Foreskin fibroblast (primary cell): ENCODE measurements at places on chromosomes 2 and 18.

- DNase-seq: no peak
These were observed 42.3 kb downstream of the FAM124B start for GRCh38 chr2:224359569-224359968.

- peak; percentile 67 for DNase-seq
These were observed 32.6 kb downstream of the MARCHF4 start for GRCh38 chr2:216339456-216340279.

DNA sequence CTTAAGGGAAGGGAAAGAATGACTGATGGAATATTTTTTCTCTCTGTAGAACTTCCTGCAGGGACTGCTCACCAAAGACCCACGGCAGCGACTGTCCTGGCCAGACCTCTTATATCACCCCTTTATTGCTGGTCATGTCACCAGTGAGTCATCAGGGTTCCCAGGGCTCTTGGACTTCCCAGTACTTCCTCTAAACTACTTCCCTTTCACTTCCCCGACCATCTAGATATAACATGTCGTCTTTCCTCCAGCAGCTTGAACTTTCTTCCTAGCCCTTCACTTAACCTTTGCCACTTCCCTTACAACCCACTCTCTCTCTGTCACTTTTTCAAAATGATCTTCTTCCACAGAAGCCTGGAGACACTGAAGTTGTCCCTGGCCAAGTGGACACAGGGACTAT, 7.2 kb downstream of the STK36 start:
- DNase-seq: peak; percentile 40

- DNase-seq: no peak
These were observed 22.6 kb upstream of the TBC1D8 start for GRCh38 chr2:101173707-101174295.

DNA sequence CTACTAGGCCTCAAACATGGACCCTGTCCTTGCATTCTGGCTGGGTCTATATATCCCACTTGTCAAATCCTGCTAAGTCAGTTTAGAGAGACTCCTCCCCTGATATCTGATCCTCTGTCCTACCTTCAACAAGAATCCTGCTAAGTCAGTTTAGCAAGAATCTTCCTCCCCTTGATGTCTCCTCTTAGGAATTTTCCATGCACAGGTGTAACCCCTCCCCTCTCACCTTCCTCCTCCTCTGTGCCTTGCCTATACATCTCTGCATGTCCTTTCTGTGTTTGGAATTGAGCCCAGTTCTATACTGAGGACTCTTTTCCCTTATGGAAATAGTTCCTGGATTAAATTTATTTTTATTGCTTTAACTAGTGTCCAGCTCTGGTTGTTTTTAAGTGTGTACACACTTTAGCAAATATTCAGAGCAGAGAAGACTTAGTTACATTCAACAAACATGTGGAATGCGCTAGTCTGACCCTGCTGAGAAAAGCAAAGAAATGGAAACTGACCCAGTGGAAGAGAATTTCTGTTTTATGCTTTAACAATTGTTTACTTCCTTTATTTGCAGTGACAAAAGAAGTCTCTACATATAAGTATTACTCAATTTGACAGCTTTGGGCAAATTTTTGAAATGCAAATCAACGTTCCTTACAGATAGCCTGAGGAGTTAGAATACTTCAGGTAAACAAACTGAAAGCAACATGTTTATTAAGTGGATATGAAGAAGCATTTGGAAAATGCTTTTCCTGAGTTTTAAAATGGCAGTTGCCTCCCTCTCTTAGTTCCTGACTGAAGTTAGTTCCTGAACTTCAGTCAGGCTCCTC, 80.6 kb downstream of the RIT2 start:
- DNase-seq: no peak

- DNase-seq: no peak
These were observed 97.1 kb downstream of the PRPF40A start for GRCh38 chr2:152620208-152620607.

- DNase-seq: no peak
These were observed 67.8 kb downstream of the TMEFF2 start for GRCh38 chr2:192126912-192127311.

- no peak for DNase-seq
These were observed 54.5 kb downstream of the ZDBF2 start for GRCh38 chr2:206328974-206329373.

- DNase-seq: peak; percentile 40
These were observed 204.8 kb downstream of the KLHL29 start for GRCh38 chr2:23589739-23590138.

DNA sequence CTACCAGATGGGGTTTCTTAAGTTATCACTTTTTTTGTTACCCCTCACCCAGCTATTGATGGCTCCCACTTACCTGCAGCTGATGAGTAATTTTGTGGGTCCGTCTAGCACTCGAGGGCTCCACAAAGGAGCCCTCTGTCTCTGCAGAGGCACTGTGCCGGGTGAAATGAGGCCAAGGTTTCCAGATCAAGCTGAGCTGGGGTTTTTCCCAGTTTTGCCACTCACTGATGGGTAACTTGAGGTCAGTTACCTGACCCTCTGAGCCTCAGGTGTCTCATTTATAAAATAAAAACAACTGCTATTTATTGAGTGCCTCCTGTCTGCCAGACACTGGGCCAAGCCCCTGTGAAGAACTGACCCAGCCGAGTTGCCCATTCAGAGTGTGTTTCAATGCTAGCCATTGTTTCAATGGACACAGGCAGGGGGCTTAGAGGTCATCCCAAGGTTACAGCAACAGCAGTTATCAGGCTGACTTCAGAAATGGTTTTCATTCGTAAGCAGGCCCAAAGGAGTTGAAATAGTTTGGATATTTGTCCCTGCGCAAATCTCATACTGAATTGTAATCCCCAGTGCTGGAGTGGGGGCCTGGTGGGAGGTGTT, 192.9 kb downstream of the NCK2 start:
- DNase-seq: no peak
